IMR-90 (cell line): ENCODE measurements at places on chromosomes 3 and 15. TPM values are rescaled to one million over a fixed set of nuclear protein-coding genes. Genes with fewer than 3 reads are reported as not detected.

The ARNT2 gene
- total RNA-seq, result 14.7 and 19.0 TPM in 2 replicates

DNA sequence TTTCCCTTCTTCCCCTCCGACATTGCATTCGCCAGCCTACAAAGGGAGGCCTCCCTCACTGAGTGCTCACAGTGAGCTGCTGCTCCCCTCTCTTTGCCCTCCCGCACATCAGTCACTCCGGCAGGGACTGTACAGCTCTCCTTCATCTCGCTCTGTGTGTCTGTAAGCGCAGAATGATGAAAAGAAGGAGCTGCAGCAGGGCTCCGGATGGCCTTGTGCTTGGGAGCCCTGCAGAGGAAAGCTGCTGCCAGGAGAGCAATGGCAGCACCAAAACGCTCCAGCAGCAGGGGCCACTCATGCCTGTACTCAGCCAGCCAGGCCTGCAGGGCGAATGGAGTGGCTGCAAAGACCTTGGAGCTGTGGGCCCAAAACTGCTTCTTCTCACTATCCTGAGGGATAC, 107.0 kb upstream of the NSMCE3 start:
- no peak for DNase-seq

DNA sequence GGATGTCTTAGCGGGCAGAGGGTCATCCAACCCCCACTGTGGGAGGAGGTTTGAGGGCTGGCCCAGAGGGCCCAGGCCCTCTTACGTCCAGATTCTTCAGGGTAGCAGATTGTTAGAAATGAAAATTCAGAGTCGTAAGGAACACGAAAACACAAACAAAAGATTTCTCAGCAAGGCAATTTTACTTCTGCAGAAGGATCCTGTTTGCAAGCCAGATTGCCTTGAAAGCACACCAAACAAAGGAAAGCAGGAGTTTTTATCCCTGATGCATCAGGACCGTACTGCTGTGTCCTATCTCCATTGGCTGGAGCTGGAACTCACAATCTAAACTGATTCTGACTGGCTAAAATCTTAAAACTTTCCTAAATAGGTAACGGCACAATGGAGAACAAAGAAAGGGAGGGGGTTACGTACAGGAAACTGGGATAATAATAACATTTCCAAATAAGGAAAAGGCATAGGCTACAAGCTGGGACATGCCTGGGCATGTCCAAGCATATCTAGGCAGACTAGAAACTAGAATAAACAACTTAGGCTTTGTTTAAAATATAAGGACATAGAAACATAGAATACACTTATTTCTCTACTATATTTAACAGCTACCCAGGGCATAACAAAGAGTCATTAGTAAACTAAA, 97.3 kb upstream of the C2CD4B start:
- peak; percentile 4 for DNase-seq

GRCh38 chr15:69845159-69845558, 252.6 kb downstream of the TLE3 start:
- no peak for DNase-seq

GRCh38 chr3:58036293-58037032, 28.2 kb downstream of the FLNB start:
- DNase-seq, result no peak

DNA sequence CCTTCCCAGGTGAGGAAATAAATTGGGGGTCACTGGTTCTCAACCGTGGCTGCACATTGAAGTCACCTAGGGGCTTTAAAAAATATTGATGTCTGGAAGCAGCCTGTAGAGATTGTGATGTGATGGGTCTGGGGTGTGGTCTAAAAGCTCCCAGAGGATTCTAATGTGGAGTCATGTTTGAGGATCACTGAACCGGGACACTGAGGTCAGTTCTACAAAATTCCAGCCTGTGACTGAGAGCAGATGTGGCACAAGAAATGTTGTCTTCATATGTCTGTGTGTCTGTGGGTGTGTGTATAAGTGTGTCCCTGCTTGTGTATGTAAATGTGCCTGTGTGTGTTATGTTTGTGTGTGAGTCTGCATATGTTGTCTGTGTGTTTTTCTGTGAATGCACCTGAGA, 79.9 kb downstream of the TLE3 start:
- no peak for DNase-seq

- DNase-seq, result peak; percentile 29
Observed at GRCh38 chr3:50536471-50537180, 30.9 kb downstream of the C3orf18 start.

DNA sequence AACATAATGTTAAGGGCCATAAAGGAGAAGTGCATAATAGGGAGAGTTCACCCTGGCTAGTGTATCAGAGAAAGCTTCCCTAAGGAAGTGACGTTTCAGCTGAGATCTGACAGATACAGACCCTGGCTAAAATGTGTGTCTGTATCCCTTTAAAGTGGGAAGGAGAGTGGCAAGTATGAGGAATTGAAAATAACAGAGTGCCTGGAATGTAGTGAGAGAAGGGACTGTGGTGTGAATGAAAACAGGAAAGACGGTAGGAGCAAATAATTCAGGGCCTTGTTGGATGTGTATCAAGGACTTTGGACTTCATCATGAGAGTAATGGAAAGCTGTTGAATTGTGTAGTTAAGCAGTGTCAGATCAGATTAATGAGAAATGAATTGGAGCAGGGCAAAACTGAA, 30.5 kb downstream of the NEO1 start:
- DNase-seq, result no peak
